ENCODE measurements at places on chromosomes 1 and 21.

DNA sequence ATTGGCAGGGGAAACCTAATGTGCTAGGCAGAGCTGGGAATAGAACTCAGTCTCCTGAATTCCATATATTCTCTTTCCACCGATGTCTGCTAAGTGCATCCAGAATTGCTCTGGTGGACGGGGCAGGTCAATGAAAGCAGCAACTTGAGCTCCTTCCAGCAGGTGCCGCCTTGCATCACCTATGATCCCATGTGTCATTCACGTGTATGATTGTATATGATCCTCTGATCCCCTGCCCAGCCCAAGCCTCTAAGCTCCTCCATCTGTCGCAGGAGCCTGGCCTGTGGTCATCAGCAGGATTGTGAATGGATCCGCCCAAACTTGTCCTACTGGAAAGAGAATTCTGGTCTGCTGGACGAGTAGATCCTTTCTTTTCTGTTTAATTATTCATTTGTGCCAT lies 13.1 kb downstream of the ACTA1 start:
- DNase-seq = no peak

DNA sequence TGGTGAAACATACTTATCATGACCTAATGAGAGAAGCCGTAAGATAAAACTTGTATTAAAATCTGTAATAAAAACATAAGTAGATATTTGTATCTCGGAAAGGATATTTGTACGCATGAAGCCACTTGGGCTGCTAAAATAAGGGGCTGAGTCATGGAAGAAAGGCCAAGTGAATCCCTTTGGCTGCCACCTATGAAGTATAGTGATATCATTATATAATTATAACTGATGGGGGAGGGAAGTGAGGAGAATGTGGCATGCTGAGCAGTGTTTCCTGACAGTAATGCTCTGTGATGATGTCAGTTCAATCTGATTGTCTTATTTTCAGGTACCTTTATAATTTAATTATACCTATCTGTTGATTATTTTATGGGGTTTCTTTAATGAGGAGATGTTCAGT lies 13.6 kb downstream of the RWDD3 start:
- no peak for DNase-seq

DNA sequence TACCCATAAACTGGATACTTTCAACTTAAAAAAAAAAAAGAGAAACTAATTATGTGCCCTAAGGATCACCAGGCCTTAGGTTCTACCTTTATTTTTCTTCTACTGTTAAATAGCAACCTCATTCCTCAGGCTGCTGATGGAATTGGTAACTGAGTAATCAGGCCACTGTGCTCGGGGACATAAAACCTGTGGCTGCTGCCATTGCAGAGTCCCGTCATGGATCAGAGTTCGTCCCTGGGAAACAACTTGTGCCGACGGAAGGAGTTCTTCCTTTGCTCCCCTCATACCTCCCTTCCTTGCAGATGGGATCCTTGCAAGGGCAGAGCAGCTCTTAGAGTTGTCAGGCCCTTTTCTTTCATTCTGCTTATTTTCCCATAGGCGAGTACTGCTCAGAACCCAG lies 123.6 kb downstream of the PBX1 start:
- DNase-seq = no peak

DNA sequence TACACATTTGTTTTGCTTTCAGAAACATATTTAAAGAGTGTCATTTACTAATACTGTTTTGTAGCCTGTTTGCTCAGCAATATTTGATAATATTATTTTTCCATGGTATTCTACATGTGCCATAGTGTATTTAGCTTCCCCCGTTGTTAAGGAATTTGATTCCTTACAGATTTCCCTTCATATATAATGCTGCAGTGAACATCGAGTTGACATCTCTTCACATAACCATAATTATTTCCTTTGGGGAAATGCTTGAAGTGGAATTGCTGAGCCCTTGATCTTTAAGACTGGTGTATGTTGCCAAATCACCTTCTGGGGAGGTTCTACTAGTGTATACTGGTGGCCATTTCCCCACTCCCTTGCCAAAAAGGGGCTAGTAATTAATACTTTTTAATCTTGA lies 42.6 kb downstream of the FAM163A start:
- DNase-seq = no peak

DNA sequence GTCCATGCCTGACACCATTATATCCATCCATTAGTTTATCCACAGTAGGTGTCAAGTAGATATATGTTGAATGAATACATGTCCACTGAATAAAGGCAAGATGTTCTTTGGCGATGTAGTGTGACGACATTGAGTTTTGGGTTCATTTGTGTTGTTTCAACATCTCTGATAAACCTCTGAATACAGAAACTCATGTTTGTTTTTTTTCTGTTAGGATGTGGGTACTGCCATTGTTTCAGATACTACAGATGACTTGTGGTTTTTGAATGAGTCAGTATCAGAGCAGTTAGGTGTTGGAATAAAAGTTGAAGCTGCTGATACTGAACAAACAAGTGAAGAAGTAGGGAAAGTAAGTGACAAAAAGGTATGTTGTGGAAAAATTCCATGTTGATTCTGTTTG lies 28.1 kb downstream of the MDM4 start:
- DNase-seq = no peak

- DNase-seq = no peak
Observed at GRCh38 chr1:6263716-6264115, 2.8 kb upstream of the GPR153 start.

- no peak for DNase-seq
Observed at GRCh38 chr21:33169359-33169758, 60.4 kb upstream of the IFNAR2 start.

Data from thoracic aorta (tissue), 2 donors.